Activated CD8-positive, alpha-beta memory T cell treated with anti-CD3 and anti-CD28 coated beads, Interleukin-2, amount 10 ng/mL, durations not matched to agents 7 days and 5 days (primary cell): ENCODE measurements at places on chromosomes 4 and X. TPM values are rescaled to one million over a fixed set of nuclear protein-coding genes. Genes with fewer than 3 reads are reported as not detected.

Gene OTC
- not detected for total RNA-seq

Gene MAGEA2B
- not detected for total RNA-seq

Gene GLRA3
- not detected for total RNA-seq

Gene PAGE1
- not detected for total RNA-seq

Gene FHL1
- 15.9 TPM for total RNA-seq

Gene SSX2B
- total RNA-seq = not detected

Gene SOX3
- not detected for total RNA-seq

Gene MTMR8
- total RNA-seq = 4.6 TPM

Gene MAGED4
- total RNA-seq = not detected

Gene KLB
- total RNA-seq = not detected

Gene OTUD6A
- not detected for total RNA-seq

Gene SLC39A8
- total RNA-seq = 60.3 TPM

Gene CTAG1A
- not detected for total RNA-seq

Gene XIAP
- total RNA-seq = 36.9 TPM

Gene SMR3B
- total RNA-seq = not detected

Gene SRPX2
- total RNA-seq = not detected

Gene HELT
- not detected for total RNA-seq

Gene SYTL5
- total RNA-seq = not detected

Gene GPR34
- 0.67 TPM for total RNA-seq

Gene PCDH19
- not detected for total RNA-seq

Gene TAF7L
- total RNA-seq = 0.15 TPM
